ENCODE measurements at places on chromosomes 1 and 21. TPM values are rescaled to one million over a fixed set of nuclear protein-coding genes. Genes with fewer than 3 reads are reported as not detected.

CD53 gene
- total RNA-seq: not detected

MIER1 gene
- 10.1 TPM for total RNA-seq

ZNF692 gene
- 16.4 TPM for total RNA-seq

RGS8 gene
- not detected for total RNA-seq

CELA3B gene
- not detected for total RNA-seq

NLRP3 gene
- not detected for total RNA-seq

C21orf58 gene
- 5.7 TPM for total RNA-seq

BCL2L15 gene
- total RNA-seq: 0.38 TPM

ELAPOR1 gene
- total RNA-seq: 0.63 TPM

LSS gene
- total RNA-seq: 14.6 TPM

ZNF593OS gene
- not detected for total RNA-seq

POFUT2 gene
- total RNA-seq: 21.2 TPM

DMBX1 gene
- total RNA-seq: 1.1 TPM

MPZ gene
- total RNA-seq: 0.43 TPM

FAM151A gene
- 0.32 TPM for total RNA-seq

SLC9C2 gene
- total RNA-seq: not detected

PTCH2 gene
- 0.31 TPM for total RNA-seq

LRIG2 gene
- total RNA-seq: 4.0 TPM

OVAAL gene
- not detected for total RNA-seq

NBPF8 gene
- total RNA-seq: 5.1 TPM

TUT4 gene
- 23.6 TPM for total RNA-seq

SDHC gene
- 242 TPM for total RNA-seq

RHCE gene
- 0.07 TPM for total RNA-seq

CSF3R gene
- not detected for total RNA-seq

CALML6 gene
- total RNA-seq: not detected

ZMYND12 gene
- 0.41 TPM for total RNA-seq

CYP4A11 gene
- total RNA-seq: not detected

TMPRSS3 gene
- 0.57 TPM for total RNA-seq

RNU1-4 gene
- total RNA-seq: not detected
